ENCODE measurements at places on chromosomes 16 and 17.

GRCh38 chr16:52501746-52502145 lies 45.2 kb downstream of the TOX3 start:
- DNase-seq, result no peak

DNA sequence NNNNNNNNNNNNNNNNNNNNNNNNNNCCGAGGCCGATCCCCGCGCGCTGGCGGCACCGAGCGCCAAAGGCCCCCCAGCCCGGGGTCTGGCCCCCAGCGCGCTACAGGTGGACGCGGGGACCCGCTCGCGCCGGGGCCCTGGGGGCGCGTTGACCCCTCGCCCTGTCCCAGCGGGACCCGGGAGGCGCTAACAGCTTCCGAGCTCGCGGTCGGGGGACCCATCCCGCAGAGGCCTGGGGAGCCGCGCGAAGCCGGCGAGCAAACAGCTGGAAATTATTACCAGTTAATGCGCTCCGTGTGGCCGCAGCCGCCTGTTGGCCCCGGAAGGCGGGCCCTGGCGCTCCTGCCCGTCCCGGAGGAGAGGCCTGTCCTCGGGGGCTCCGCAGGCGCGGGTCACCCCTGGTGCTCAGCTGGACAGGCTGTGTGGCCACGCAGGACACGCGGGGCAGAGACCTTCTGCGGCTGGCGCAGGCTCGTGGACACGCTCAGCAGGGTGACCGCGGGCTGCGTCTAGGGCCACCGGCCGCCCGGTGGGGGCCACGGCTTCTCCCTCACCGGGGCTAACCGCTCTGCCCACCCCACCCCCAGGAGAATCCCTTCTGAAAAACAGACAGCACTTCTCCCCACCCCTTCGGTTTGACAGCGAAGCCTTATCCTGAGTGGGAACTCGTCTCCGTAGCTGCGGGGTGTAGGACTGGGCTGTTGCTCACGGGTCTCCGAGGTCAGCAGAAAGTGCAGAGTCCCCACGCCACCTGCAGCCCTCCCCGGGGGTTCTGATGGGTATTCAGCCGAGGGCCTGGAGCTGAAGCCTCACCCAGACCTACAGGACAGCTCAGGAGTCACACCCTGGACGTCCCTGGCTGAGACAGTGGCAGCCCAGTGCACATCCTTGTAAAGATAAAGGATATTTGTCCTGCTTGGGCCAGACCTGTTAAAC lies 138.7 kb upstream of the RPH3AL start:
- peak; percentile 82 for DNase-seq

GRCh38 chr16:85733839-85734170 lies 17.1 kb downstream of the C16orf74 start:
- no peak for DNase-seq

DNA sequence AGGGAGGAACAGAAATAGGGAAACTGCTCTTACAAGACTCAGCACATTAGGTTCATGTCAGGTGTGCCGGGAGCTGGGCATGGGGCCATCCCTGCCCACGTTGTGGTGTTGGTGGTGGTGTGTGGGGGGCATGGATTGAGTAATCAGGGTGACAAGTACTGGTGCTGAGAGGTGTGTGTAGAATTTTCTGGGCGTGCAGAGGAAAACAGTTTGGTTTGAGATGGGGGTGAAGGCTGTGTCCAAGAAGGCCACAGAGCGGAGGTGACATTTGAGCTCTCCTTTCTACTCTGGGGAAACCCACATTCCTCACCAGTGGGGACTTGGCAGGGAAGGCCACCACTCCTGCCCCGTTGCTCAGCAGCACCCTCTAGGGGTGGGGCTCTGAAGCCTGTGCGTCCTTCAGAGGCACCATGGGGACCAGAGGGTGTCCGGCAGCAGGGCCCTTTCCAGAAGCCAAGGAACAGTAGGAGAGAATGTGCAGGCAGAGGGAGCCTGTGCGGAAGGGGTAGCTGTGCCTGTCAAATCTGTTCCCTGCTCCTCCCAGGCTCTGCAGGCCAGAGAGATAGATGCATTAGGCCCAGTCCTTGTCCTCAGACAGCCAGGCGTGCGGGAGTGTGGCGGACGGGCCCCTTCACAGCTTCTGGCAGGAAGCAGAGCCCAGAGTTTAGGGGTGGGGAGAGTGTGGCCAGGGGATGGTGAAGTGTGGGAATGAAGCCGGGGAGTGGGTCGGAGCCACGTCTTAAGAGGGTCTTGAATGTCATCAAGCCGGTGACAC lies 48.7 kb upstream of the GSE1 start:
- no peak for DNase-seq

DNA sequence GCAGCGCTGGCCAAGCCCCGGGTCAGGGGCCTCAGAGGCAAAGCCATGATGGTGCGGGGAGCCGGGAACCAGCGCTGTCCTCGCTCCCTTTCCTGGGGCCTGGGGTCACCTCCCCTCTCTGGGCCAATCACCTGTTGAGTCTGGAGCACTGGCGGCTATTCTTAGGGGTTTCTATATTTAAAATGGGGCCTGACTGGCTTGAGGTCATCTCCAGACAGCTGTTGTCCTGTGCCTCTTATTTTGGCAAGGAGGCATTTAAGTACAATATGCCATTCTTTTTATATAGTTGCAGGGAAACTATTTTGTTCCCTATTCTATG lies at the start of gene COX6A2:
Gene COX6A2, minus strand, starts transcription at position 82 of the 319 bp plus-strand sequence. Its CDS starts 35 bp downstream, at position 47.
- peak; percentile 77 for DNase-seq
